T47D (cell line): ENCODE measurements at places on chromosomes 1 and 21.

DNA sequence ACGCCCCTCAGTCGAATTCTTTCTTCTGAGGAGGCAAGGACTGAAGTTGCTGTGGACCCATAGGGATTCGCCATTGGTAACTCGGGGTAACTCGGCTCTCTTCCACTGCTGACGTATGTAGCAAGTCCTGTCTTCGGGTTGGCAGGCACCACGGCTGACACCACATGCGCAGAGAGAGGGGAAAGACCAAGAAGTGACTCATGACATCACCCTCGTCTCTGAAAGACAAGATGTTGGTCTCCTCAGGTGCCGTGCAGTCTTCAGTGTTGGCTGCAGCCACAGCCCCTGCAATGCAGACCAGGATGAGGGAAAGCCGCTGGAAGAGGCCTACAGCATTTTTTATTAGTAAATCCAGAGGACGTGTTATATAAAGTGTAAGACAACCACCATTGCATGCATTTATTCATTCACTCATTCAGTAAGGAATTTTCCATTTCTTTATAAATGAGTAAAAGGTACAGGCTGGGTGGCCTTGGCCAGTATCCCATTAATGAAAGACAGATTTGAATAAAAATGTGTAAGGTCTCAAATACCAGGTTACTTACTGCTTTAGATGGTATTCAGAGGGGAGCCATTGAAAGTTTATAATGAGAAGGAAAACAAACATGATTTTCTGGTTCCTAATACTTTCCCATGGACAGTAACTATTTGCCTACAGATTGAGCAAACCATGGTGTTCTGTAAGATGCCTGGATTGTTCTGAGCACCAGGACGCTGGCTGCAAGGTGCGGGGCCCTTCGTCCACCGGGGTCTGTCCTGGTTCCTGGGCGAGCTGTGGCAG is 50.7 kb upstream of the IRF2BP2 start:
- DNase-seq = peak; percentile 69

- no peak for DNase-seq
Observed at GRCh38 chr1:245263529-245264095, 108.8 kb downstream of the KIF26B start.

DNA sequence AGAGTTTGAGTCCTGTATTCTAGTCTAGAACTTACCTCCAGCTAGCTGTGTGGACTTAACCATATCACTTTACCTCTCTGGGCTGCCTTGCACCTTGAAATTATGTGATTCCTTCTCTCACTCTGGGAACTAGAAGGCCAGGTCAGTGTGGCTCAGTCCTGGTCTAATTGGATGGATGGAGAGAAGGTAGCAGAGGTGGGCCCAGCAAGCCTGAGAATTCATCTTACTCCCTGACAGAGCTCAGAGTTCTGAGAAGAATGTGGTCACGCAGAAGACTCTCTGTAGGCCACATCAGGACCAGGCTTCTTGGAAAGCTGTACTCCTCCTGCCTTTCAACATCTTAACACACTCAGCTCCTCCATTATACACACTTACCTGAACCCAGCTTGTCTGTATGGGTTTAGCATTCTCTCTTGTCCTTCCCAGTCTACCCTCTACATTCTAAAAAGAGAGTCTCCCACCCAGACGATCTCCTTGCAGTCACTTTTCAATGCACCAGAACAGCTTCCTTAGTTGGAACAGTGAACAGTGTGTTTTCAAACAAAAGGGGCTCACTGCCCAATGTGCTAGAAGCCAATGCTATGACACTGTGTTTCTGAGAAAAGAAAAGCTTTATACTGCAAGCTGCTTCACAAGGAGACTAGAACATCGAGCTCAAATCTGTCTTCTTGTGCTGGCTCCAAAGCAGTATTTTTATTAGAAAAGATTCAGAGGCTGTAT is 60.5 kb downstream of the CAPN9 start:
- DNase-seq = no peak

GRCh38 chr1:175697255-175697654 is 46.1 kb downstream of the TNR start:
- DNase-seq = no peak

- DNase-seq = no peak
Observed at GRCh38 chr1:229860926-229861325, 206.1 kb upstream of the GALNT2 start.

DNA sequence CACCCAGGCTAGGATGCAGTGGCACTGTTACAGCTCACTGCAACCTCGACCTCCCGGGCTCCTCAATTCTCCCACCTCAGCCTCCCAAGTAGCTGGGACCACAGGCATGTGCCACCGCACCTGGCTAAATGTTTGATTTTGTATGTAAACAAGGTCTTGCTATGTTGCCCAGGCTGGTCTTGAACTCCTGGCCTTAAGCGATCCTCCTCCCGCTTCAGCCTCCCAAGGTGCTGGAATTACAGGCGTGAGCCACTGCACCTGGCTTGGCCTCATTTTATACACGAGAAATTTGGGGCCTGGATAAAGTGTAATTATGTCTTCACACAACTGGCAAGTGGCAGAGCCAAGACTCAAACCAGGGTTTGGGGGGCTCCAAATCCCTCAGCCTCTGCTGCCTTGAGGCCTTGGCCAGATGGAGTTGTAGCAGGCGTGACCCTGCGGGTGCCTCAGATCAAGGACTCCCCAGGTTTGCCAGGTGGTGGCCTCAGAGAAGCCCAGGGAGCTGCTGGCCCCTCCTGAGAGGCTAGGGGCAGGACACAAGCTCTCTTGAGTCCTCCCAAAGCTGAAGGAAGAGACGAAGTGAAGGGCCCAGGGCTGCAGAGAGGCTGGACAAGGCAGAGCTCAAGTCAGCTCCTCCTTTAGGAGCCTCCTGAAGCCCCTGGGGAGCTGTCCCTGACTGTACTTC is 61.7 kb downstream of the MDM4 start:
- DNase-seq = no peak

- peak; percentile 39 for DNase-seq
Observed at GRCh38 chr1:184954232-184954995, 19.9 kb downstream of the NIBAN1 start.

DNA sequence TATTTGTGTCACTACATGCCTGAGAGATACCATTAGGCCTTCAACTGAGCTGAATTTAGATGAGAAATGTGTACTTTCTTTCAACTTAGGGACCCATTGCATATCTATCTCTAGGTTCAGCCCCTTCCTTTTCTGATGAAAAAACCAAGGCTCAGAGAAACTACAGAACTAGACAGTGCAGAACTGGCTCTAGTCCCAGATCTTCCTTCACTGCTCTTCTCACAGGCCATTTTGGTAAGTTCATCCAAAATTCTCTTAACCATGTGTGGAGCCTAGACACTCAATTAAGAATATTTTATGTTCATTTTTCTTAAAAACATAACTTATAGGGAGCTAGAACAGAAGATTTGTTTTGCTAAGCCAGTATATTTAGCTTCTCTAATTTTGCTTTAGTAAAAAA is 128.9 kb downstream of the ASTN1 start:
- no peak for DNase-seq

DNA sequence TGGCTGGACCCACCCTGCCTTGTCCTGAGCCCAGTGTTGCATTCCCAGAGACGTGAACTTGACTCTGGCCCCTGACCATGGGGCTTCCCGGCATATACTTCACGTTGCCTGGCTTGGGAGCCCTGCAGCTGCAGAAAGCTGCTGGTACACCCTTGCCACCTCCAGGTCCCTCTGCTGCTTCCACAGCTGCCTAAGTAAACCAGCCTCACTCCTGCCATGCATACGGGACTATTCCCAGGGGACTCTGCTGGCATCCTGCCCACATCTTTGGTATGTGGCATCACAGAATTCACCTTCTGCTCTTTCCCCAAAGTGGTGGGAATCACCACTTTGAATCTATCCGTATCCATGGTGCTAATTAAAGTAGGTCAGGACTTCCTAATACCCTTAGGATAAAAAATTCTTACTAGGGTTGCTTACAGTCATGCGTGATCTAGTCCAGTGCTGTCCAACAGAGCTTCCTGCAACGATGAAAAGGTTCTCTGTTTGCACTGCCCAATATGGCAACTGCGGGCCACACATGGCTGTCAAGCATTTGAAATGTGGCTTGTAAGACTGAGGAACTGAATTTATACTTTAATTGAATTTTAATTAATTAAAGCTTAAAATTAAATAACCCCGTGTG is 203.0 kb downstream of the GRIK3 start:
- DNase-seq = no peak

DNA sequence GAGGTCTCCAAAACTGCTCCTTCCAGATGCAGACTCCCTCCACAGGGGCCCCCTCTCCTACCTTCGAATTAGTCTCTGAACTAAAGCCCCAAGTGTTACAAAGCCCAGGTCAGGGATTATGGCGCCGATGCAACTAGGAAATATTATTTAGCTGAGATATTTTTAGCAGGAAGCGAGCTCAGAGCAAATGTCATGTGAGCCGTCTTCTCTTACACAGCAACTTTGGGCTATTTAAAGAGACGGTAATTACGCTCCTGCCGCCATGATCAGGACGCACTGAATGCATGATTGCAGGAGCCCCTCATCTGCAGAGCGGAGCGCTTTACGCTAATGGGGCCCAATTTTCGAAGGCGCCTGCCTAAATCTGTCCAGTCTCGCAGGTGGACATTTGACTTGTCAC is 55.3 kb upstream of the TARDBP start:
- no peak for DNase-seq

GRCh38 chr1:186054003-186054402 is 319.8 kb downstream of the HMCN1 start:
- peak; percentile 33 for DNase-seq

DNA sequence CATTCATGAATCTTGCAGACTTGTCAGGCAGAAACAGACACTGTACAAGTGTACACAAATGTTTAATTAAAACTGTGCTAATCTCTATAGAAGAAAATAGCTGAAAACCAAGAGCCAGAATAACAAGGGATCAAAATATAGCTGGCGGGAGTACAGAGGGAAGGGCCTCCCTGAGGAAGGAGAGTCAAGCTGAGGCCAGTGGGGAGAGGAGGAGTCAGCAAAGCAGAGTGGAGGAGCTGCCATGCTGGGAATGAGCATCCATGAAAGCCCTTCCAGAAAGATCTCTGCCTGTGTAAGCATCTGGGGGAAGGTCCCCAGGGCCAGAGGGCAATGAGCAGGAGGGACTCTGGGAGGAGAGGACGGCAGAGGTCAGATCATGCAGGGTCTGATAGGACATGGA is 15.1 kb downstream of the SLAMF8 start:
- no peak for DNase-seq

GRCh38 chr1:72284348-72285073 is 2.2 kb upstream of the NEGR1 start:
- DNase-seq = no peak

- peak; percentile 74 for DNase-seq
Observed at GRCh38 chr1:19341201-19342061, 29.3 kb downstream of the SLC66A1 start.

DNA sequence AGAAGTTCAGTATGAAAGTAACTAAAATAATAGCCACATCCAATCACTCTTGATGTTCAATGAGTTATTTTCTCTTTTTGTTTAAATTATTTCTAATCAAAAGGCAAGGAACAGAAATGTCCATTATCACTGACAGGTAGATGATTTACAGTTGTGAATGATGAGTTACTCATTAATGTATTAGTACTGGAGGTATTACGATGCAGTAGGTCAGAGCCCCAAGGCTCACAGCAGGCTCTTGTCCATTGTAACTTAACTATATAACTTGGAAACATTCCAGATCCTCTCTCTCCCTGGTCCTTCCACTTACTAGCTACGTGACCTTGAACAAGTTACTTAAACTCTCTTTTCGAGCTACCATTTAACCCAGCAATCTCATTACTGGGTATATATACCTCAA is 39.5 kb downstream of the CRB1 start:
- no peak for DNase-seq

DNA sequence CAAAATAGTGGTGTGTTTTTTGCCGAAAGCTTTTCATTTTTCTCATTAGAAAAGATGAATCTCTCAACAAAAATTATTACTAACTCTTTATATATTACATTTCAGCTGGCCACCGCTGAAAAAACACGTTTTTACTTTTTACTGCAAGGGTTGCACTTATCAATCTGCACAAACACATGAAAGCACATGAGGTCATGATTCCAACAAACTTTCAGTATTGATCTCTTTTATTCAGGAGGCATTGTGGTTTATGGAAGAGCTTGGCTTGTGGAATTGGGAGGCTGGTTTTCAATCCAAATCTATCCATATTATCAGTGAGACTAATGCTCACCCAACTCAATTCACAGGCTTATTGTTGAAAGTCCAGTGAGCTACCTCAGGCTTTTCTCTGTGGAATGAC is 20.6 kb upstream of the LPGAT1 start:
- no peak for DNase-seq

DNA sequence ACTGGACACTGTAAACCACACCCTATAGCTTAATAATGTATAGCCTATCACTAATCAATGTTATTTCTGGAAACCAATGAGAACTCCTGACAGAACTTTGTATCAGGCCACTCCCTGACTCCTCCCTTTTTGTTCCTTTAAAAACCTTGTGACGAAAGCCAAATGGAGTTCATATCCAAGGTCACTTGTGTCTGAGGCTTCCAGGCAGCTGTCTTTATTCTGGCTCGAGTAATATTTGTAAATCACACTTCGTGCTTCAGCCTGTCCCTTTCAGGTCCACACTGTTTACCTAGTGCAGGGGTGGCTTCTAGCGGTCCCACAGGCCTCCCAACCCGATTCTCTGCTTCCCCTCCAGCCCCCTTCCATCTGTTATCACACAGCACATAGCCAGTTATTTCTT is 16.2 kb upstream of the CAPN9 start:
- no peak for DNase-seq

DNA sequence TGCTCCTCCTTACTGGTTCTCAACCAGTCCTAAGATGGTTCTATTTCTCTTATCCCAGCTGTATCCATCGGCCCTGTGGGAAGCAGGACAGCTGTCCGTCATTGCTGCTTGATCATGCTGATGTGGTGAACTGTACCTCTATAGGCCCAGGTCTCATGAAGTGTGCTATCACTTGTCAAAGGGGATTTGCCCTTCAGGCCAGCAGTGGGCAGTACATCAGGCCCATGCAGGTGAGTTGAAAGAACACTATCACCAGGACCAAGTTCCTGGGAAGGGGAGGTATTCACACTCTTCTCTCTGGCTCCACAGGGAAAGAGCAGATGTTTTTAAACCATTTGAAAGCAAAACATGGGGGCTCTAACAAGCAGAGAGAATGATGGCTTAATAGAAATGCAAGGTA is 302.6 kb downstream of the PAPPA2 start:
- no peak for DNase-seq

GRCh38 chr1:154499446-154499845 is 2.6 kb upstream of the TDRD10 start:
- no peak for DNase-seq

GRCh38 chr1:116854403-116854690 is 55.4 kb upstream of the PTGFRN start:
- no peak for DNase-seq

GRCh38 chr1:84688463-84689061 is 1.7 kb downstream of the SSX2IP start:
- no peak for DNase-seq
